ENCODE measurements at places on chromosomes 5 and 9.

DNA sequence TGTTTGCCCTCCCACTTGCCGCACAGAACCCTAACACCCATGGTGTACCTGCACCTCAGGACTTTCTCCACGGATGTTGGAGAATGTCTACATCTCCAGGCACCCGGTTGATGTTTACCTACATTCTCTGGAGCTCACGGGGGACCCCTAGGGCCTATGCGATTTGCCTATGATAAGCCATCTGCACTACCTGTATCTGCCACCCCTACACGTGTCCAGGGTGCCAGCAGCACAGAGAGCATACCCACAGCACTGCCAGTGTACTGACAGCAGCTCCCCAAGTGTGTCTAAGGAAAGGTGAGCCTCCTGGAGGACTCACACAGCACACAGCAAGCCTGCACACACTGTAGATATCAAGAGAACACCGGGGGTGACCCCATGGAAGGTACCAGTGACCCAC lies 31.3 kb upstream of the LMX1B start:
- DNase-seq: no peak

GRCh38 chr9:13758936-13759335 lies 479.4 kb upstream of the MPDZ start:
- DNase-seq: peak; percentile 26

- DNase-seq: peak; percentile 69
Measured at GRCh38 chr5:99272576-99272975, 343.8 kb upstream of the CHD1 start.

DNA sequence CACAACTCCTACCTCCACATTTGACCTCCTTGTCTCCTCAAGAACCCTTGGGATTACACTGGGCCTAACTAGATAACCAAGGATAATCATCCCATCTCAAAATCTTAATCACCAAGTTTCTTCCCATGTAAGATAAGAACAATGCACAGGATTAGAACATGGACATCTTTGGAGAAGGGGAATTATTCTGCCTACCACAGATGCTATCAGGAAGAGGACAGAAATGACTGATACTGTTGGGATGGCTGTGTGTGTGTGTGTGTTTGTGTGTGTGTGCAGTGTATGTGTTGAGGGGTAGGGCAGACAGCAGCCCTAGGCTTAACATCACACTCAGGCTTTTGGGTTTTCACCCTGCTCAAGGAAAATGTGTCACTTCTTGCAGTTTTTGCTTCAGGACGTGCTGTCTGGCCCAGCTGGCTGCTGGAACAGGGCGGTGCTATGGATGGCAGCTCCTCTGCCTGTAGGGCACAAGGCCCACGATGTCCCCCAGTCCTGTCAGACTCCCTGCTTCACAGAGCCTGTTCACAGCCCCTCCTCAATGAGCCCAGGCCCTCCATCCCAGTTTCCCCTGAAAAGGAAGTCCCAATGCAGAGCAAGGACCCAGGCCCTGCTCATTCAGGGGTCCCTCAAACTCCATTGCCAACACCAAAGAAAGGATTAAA lies 7.7 kb downstream of the CA9 start:
- peak; percentile 50 for DNase-seq

GRCh38 chr9:38200431-38200830 lies 131.4 kb upstream of the SHB start:
- peak; percentile 94 for DNase-seq

- no peak for DNase-seq
Measured at GRCh38 chr5:180682560-180682959, 33.2 kb upstream of the FLT4 start.

DNA sequence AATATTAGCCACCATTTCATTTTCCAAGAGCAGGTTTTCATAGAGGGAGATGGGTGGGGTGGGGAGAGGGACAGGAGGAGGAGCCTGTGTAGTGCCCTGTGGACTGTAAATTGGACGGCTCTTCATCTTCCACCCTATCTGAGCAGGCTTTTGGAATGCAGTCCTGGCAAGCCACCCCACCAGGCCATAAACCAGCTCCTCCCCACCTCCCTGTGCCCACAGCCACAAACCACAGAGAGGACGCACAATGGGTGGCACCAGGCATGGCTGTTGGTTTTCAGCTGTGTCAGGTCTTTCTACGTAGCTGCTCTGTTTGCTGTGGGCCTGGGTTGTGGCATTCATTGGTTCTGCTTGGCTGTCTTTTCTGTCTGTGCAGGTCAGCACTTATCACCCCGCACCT lies 58.0 kb downstream of the PLAC8L1 start:
- DNase-seq: no peak

DNA sequence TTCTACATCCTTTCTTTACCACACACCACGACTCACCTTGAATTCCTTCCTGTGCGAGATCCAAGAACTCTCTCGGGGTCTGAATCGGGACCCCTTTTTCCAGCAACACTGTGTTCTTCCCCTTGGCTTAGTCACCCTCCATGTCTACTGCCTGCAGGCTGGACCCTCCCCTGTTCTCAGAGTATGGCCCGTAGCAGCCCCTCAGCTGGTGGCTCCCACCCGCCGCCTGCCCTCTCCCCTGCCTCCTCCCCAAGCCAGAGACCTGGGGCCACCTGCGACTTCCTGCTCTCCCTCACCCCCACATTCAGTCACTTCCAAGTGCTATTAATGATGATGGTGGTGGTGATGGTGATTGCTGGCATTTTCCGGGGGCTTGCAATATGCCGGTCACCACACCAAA lies 6.5 kb upstream of the IL4 start:
- DNase-seq: no peak

GRCh38 chr5:6676702-6677101 lies 36.5 kb upstream of the TENT4A start:
- DNase-seq: no peak

DNA sequence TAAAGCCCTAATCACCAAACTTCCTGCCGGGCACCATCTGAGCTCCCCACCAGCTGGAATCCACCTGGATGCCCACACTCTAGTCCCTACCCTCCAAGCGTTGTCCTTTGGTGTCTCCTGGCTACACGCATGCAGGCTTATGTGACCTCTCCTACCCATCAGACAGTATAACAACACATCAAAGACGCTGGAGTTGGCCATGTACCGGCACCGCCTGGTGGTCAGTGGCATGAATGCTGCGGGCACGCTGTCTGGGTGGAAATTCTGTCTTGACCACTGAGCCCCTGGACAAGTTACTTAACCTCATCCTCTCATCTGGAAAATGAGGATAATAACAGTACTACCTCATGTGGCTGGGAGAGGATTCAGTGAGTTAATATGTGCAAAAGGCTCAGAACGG lies 23.4 kb upstream of the CORO2A start:
- DNase-seq: peak; percentile 41

- DNase-seq: no peak
Measured at GRCh38 chr9:100811643-100812042, 216.9 kb upstream of the PLPPR1 start.

- DNase-seq: peak; percentile 83
Measured at GRCh38 chr5:127757576-127757975, 54.4 kb downstream of the CCDC192 start.

GRCh38 chr5:28523888-28524635 lies 1485.7 kb upstream of the CDH9 start:
- no peak for DNase-seq

GRCh38 chr5:150158170-150158949 lies 2.7 kb upstream of the PDGFRB start:
- DNase-seq: no peak

DNA sequence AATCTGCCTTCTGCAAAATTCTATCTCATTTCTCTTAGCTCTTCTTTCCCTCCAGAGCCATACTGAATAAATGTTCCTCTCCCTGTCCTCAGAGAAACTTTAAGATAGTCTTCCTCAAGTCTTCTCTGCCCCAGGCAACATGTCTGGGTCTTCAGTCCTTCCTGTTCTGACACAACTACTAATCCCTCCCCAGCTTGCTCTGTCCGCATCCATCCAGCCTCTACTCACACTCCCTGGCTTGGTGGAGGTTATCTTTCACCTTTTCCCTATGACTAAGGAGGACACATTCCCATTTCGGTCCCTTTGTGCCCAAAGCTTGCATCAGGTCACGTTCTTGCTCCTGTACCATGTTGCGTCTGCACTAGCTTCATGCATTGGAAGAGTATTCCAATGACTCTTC lies 143.3 kb downstream of the TTLL11 start:
- DNase-seq: no peak

- no peak for DNase-seq
Measured at GRCh38 chr9:135186248-135187164, 99.0 kb downstream of the OLFM1 start.

- no peak for DNase-seq
Measured at GRCh38 chr5:174760721-174761120, 36.3 kb downstream of the MSX2 start.

GRCh38 chr5:163661360-163661759 lies 155.9 kb downstream of the MAT2B start:
- no peak for DNase-seq

GRCh38 chr9:71766663-71767062 lies 1.6 kb downstream of the CEMIP2 start:
- DNase-seq: no peak

GRCh38 chr9:83336706-83337105 lies 201.5 kb downstream of the FRMD3 start:
- DNase-seq: no peak

- no peak for DNase-seq
Measured at GRCh38 chr9:134726026-134726721, 84.6 kb downstream of the COL5A1 start.

DNA sequence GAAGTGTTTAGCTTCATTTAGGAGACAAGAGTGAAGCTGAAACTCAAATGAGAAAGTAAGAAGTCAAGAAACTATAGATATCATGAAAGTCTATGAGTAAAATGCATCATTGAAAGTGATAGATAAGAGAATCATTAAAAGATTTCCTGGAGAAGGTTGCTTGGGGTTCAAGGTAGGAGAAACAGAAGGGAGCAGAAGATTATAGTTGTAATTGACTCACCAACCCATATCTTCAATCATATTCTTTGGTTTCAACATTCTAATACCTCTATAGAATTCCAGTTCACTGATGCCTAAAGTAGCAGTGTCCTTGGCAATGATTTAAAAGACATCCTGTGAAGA lies 365.7 kb upstream of the RIOK2 start:
- no peak for DNase-seq

- no peak for DNase-seq
Measured at GRCh38 chr9:99903393-99903792, 3.1 kb upstream of the STX17 start.

GRCh38 chr5:32598997-32599549 lies 13.7 kb downstream of the SUB1 start:
- DNase-seq: no peak

- DNase-seq: peak; percentile 2
Measured at GRCh38 chr5:146390469-146390868, 51.8 kb downstream of the POU4F3 start.

- no peak for DNase-seq
Measured at GRCh38 chr9:84121991-84122523, 141.5 kb downstream of the RMI1 start.

DNA sequence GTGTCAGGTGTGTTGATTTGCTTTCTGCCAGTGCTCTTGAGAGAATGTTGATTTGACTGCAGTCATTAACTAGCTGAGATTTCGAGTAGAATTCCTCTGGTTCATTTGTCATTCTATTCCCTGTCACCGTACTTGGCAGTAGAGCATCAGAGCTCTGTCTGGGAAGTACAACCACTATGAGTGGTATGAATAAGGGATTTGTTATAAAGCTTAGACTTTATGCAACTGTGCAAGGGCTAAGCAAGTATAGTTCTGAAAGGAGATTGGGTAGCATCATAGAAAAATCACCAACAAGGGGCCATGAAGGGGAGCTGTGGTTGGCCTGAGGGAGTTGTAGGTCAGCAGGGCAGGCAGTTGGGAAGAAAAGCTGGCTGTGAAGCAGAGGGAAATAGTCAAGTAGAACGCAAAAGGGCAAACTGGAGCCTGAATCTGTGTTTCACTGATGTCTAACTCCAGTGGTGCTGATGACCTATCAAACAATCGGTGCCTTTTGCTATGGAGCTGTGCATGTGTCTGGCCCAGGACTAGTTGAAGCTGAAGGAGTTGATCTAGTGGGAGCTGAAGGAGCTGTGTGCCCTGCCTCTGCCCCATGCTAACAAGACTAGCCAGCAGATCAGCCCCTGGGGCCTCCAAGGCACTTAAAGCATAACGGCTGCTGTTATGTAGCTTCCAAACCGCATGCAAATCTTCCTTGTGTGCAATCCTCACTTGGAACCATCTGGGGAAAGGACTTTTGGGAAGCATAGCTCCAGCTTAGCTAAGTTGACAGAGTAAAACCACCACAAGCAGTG lies 110.0 kb downstream of the SLC28A3 start:
- peak; percentile 90 for DNase-seq

DNA sequence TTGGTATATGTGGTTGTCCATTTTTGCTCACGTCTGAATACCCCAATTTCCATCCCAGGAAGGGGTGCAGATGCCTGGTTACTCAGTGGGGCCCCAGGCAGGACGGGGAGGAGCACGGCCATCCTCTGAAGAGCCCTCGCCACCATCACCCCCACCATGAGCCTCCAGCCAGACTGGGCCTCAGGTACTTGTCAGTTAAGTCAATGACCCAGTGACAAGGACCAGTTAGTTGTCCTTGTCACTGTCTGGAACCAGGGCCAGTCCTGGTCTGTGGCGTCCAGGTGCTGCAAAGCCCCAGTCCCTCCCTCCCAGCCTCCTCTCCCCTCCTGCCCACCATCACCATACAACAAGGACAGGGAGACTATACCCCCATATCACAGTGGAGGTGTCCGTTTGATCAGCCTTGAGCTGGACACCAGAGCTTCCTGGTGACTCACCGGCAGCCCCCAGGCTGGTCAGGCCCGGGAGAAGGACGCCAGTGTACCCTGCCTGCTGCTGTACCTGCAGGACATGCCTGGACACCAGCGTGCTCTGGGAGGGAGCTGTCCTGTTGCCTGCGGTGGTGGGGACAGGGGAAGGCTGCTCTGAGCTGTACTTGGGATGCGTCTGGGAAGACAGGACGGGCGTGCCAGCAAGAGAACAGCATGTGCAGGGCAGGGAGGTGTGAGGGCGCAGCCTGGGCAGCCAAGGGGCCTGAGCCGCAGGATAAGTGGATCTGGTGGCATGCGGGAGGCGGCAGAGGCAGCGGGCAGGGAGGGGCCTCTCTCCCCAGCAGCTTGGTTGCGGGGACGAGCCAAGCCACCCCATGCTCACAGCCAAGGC lies 32.6 kb upstream of the TTLL11 start:
- no peak for DNase-seq

GRCh38 chr5:97095318-97095732 lies 47.1 kb downstream of the LIX1 start:
- DNase-seq: no peak

GRCh38 chr5:9362600-9362999 lies 183.3 kb downstream of the SEMA5A start:
- no peak for DNase-seq

GRCh38 chr9:93577078-93577974 lies 942 bp downstream of the PHF2 start:
- DNase-seq: peak; percentile 20

DNA sequence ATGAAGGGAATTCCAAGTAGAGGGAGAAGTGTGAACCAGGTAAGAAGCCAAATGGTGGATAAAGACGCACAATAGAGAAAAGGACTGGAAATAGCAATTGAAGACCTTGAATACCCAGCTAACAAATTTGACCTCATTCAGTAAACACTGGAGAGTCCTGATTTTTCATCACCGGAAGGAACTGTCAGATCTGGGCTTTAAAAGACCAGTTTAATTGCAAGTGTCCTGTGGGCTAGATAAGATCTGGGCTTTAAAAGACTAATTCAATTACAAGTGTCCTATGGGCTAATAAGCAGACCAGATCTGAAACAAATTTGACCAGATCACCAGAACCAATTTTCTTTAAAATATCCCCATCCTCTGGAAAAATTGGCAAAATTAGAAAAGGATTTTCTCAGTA lies 380.0 kb downstream of the ACTL7B start:
- DNase-seq: no peak

Measured in NCI-H82 (cell line).